ENCODE measurements at places on chromosomes 7 and 10.

DNA sequence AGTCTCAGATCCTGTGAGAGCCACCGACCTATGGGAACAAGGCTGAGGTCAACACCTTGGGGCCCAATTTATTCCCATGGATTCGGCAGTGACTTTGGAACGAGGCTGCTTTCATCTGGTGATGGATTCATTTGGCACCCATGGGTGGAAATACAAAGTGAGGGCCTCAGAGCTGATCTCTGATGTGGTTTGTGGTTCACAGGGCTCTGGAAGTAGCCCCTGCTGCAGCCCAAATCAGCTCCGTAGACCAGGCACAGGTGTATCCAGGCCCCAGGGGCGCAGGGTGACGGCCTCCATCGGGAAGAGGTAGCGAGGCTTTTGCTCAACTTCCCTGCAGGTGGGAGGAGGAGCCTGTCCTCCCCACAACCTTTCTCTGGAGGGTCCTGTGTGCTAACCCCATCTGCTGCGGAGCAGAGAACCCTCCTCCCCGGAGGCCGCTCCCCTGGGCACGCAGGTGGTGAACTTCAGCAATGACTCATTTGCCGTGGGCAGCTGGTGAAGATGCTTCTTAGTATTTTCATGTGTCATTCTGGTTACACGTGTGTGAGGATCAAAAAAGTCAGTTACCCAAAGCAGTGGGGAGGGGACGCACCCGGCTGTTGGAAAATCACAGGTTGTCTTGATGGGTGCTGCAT lies 7.5 kb upstream of the JAKMIP3 start:
- no peak for DNase-seq

DNA sequence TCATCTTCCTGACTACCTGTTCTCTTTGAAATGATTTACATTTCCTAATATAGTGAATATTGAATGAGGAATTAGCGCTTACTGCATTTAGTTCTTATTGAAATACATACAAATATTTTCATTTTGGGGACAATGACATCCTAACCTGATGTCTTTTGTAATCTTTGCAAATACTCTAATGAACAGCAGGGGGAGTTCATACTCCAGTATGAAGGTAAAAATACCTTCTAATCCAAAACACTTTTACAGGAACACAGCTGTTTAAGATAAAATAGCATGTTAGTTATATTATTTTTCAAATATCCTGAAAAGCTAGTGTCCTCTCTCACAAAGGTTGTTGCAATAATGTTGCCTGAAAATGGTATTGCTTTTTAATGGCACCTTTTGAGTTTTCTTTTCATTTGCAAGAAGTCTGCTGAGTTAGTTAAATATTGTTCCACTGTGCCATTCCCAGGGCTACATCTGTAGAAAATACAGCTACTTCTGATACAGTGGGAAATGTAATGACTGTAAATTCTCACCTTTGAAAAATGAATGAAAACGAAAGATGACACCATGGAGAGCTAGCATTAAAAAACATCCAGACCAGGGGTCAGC lies 400.0 kb downstream of the PHF14 start:
- DNase-seq, result no peak

DNA sequence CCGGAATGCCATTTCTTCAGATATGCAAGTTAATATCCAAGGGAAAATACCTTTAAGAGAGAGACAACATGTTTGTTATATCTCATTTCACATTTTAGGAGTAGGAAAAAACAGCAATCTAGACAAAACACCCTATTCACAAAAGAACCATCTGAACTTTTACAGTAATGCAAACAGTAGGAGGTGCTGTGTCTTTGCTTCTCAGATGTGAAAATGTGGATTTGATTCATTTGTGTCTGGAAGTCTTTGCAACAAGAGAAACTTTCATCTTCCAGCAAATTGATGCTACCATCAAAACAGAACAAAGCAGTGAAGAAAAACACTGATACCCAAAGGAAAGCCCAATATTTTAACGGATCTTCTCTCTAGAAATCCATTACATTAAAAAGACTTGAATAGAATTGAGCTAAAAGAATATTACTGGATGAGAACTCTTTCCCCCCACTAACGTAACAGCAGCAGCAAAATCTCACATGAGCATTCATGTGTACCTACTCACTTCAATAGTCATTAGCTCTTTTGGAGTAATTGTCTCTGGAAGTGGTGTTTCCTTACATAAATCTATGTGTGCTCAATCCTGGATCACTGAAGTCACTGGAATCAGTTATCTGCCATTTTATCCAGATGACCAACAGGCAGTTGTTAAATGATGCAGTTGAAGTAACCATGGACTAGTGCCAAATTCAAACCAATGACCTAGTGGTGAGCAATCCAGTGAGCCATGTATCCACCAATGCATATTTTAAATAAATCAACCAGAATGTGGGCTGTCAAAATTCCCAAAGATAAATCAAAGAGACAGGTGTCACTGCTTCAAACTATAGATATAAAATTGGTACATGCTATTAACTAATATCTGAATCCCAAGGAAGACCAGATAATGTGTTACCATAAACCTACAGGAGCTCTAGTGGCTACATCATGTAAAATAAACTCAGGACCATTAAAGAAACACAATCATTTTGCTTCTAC lies 1.8 kb downstream of the SEMA3C start:
- DNase-seq, result no peak

DNA sequence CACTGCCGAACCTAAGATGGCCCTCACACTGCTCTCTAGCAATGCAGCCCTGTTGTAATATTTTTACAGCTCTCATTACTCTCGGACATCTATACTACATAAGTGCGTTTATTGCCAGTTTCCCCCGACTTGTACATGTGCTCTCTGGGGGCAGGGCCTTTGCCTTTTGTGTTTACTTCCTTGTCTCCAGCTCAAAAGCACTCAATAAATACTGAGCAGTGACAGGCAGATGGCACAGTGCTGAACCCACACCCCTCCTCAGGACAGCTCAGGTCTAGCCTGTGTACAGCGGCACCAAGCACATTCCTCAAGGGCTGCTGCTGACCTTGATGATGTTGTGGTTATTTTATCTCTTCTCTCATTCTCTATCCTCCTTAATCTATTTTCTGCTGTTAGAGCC lies 68.0 kb upstream of the ELMO1 start:
- no peak for DNase-seq

GRCh38 chr7:4006687-4007086 lies 675.4 kb upstream of the FOXK1 start:
- DNase-seq, result no peak

DNA sequence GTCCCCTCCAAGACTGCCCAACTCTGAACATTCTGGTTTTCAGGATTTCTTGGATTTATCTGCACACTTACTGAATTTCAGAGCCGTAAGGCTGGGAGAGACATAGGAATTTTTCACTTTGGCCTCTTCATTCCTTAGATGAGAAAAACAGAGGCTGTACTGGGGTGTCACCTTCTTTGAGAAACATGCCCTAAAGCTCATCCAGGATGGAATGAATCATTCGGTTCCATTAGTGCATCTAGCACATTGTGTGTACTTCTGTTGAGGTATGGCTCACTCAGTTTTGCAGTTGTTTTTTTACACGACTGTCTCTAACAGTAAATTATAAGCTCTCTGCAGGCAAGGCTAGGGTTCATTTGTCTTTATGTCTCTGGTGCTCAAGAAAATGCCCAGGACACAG lies 383.4 kb downstream of the GATA3 start:
- DNase-seq, result no peak

DNA sequence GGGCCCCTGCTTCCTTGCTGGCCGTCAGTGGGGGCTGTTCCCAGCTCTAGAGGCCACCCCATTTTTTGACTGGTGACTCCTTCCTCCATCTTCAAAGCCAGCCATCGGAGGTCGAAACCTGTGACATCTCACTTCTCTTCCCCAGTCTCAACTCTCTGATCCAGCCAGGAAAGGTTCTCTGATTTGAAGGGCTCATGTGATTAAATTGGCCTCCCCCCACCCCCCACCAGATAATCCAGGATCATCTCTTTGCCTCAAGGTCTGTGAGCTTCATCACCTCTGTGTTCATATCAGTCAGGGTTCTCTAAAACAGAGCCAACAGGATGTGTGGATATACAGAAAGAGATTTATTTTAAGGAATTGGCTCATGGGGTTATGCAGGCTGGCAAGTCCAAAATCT lies 5.6 kb upstream of the RAMP3 start:
- DNase-seq, result no peak

GRCh38 chr10:132237871-132238270 lies 51.1 kb downstream of the DPYSL4 start:
- no peak for DNase-seq

DNA sequence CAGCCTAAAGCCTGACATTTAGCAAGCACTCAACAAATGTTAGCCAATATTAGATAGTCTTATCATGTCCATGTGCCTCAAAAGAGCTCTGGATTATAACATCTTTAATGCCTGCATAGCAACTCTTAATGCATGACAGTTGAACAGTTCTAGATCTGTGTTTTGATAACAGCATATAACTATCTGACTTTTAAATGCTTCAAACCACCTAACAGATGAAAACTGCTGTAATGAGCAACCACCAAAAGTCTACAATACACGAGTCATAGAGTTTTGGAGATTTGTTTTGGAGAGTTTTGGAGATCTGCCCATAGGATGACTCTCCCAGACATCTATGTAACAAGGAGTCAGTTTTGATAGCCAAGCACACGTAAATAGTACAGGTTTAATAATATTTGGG lies 227.3 kb downstream of the TWIST1 start:
- DNase-seq, result no peak

- no peak for DNase-seq
Observed at GRCh38 chr10:48807791-48808470, 123.3 kb downstream of the WDFY4 start.

GRCh38 chr10:22552888-22553378 lies 161.4 kb downstream of the PIP4K2A start:
- DNase-seq, result no peak

GRCh38 chr7:137647905-137648565 lies 198.7 kb downstream of the DGKI start:
- no peak for DNase-seq

GRCh38 chr10:132096223-132096622 lies 30.5 kb downstream of the JAKMIP3 start:
- DNase-seq, result no peak
